ENCODE measurements at places on chromosomes 5 and 9. TPM values are rescaled to one million over a fixed set of nuclear protein-coding genes. Genes with fewer than 3 reads are reported as not detected.
A peak's percentile ranks its signal among the peaks of the same experiment; 100 is the strongest.

HTR1A gene
- total RNA-seq, result not detected

ACER2 gene
- total RNA-seq, result 3.5 TPM

SLC25A2 gene
- total RNA-seq, result not detected

PIP5K1B gene
- 18.4 TPM for total RNA-seq

AGXT2 gene
- not detected for total RNA-seq

HAVCR2 gene
- total RNA-seq, result 1.8 TPM

PCDHGA11 gene
- total RNA-seq, result 4.5 TPM

BAAT gene
- total RNA-seq, result 0.20 TPM

NUTM2G gene
- not detected for total RNA-seq

- DNase-seq, result no peak
These were observed 278.3 kb upstream of the DMRT1 start for GRCh38 chr9:563200-563599.

DNA sequence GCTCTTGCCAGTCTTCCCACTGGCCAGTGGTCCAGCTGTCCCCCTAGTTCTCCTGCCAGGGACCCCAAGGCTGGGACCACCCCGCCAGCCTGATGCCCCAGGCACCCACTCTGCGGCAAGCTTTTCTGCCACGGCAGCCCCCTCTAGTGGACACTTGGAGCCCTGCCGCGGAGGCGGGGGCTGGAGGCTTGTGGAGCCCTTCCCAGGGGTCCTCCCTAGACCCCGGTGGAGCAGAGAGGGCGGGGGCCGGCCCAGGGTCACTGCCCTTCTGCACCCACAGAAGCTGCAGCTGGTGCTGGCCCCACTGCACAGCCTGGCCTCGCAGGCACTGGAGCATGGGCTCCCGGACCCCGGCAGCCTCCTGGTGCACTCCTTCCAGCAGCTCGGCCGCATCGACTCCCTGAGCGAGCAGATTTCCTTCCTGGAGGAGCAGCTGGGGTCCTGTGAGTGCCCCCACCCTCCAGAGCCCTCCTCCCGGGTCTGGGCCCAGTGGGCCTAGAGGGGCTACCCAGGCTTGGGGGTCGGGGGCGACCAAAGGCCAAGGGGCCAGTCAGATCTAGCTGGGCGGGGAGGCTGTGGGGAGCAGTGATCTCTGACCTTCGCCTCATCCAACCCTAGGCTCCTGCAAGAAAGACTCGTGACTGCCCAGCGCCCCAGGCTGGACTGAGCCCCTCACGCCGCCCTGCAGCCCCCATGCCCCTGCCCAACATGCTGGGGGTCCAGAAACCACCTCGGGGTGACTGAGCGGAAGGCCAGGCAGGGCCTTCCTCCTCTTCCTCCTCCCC lies 9.1 kb downstream of the EGFL7 start:
- DNase-seq, result no peak

DNA sequence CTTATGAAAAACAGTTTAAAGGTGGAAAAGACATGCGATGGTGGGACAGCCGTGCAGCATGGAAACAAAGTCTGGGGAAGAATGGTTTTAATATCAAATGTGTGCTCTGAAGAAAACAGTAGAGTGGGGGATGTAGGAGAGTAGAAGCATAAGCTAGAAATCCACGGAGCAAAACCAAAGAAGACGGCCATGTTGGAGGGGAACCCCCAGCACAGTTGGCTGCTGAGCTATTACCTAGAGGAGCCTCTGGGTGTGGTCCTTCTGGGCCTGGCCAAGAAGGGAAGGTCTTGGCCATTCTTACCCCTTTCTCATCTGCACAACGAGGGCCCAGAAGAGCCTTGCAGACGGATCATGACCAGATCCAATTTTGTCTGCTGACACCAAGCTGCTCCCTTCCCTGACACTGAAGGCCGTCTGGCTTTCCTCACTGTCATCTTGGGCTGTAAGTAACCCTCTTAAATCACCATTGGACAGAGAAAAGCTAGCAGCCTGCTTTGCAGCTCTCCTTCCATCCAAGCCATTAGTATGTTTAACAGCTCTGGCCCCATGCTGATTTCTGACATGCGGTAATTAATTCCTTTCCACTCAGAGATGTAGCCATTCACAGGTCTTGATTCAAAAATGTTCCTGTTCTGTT lies 189.5 kb downstream of the SEC61B start:
- DNase-seq, result no peak

- DNase-seq, result no peak
These were observed 421.7 kb downstream of the SPATA31D1 start for GRCh38 chr9:82410306-82410705.

- DNase-seq, result no peak
These were observed 49.7 kb downstream of the NTNG2 start for GRCh38 chr9:132211570-132211969.

GRCh38 chr9:624935-625500 lies 216.5 kb upstream of the DMRT1 start:
- no peak for DNase-seq

- peak; percentile 26 for DNase-seq
These were observed 71.3 kb downstream of the PTPN3 start for GRCh38 chr9:109426626-109427402.

DNA sequence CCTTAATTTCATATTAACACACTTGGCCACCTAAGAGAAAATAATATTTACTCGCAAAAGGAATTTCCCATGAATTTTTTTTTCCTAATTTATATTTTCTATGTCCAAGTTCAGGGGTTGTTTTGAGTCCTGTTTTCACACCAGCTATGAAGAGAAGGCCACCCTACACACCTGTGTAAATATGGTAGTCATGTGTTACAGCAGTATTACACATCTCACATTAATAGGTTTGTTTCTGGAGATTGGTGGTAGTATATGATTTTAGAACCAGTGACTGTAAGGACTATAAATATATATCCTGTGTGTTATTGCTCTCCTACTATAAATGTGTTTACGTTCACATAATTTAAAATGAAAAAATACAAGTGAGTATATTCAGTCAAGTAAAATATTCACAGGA lies 147.5 kb downstream of the PAM start:
- DNase-seq, result no peak

DNA sequence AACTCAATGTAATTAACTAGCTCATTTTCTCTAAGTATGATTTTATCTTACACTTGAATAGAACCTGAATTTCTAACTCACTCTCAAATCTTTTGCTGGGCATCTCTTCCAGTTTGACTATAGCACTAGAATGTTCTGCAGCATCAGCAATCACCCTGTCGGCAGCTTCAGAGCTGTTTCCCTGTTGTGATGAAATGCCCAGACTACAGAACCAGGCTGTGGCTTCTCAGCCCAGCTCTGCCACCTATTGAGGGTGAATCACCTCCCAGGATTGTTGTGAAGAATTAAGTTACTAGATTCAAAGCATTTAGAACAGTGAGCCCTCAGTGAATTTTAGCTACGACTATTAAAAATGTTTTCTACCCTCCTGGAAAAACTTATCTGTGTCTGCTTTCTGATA lies 90.4 kb upstream of the ANKRD55 start:
- no peak for DNase-seq

DNA sequence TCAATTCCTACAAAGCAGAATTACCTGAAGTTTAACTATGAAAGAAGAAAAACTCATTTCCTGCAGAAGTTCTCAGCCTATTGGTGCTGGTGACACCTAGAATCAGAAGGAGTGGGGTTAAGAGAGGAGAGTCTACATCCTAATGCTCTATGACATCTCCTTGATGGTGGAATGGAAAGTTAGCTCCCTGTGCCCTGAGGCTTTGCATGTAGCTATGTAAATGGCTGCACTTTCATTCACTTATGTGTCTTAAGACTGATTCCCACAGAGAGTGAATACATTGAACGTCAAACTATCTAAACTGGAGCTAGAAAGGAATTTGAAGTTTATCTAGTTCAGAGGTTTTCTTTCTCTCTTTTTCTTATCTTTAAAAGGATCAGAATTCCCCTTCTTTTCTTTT lies 52.1 kb upstream of the ADRB2 start:
- DNase-seq, result no peak

DNA sequence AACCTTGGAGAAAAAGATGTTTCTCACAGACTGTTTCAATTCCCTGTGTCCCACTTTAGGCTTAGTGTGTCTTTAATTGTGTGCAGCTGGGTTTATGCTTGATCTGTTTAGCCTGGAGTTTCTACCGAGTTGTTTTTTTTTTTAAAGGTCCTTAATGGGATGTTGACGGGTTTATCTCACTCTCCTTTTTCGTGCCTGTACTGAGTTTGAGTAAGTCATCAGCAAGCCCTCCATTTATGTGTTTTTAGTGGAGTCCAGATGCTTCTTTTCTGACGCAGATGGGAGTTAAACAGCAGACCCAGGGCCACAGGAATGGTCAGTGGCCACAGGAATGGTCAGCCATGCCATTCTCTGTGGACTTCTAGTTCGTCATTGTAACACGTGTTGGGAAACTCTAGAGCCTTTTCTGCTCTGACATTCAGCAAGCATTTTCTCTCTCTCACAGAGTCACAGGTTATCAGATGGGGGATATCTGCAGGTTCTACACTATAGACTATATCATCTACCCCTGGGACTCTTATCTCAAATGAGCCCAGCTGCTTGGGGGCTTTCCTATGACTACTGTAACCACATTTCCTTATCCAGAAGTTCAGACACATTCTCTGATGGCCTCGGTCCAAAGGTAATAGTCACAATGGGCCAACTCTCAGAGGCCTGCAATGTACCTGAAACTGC lies 190.5 kb downstream of the TTLL11 start:
- no peak for DNase-seq

DNA sequence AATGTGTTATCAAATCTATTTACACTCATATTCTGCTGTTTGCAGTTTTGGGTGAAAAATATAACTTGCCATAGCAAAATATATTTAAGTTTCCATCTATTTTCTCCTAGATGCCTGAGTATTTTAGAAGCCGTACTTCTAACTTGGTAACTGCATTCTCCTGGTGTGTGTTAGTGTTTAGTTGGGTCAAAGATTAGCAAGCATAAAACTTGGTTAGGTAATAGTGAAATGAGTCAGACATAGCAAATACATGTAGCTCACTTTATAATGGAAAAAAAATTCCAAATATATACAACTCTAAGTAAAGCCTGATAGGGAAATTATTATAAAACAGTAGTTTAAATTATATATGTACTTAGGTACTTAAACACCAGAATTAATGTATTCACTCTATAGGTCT lies 640.7 kb upstream of the ST8SIA4 start:
- no peak for DNase-seq

GRCh38 chr9:131731644-131732043 lies 8.2 kb downstream of the RAPGEF1 start:
- DNase-seq, result no peak

DNA sequence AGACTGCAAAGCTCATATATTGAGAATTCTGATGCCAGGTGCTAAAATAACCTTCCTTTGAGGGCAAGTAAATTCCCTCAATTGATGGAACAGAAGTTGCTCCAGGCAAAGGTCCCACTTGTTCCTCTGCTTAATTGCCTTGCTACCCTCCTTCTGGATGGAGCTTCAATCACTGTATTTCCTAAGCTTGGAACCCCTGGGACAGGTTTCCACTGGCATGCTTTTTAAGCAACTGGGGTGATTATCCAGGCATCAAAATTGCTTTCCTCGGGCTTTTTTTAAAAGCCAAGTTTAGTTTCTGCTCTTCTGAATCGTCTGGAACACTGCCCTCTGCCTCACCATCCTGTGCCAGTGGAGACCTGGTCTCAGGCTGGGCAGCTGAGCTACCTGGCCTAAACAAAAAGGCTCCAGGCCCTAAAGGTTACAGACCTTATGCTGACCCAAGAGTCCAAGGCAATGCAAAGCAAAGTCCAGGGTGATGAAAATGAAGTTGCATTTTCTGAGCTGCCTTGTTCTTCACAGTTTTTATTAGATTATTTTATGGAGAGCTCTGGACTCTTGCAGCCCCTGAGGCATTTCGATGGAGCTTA lies 167.9 kb upstream of the CD180 start:
- no peak for DNase-seq

DNA sequence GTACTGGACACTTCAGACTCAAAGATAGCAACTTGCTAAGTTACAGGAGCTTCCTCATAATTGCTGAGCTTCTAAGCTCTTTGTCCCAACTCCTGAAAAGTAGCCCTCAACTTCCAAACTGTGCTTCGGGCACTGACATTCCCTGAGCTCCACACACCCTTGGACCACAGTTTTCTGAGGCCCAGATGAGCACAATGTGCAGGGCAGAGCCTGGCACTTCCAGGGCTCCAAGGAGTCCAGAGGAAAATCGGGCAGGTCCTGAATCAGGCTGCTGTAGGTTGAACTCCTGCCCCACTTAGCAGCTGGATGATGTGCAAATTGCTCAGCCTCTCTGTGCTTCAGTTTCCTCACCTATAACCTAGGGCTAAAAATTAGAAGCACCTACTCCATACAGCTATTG lies 54.6 kb upstream of the KCNIP1 start:
- DNase-seq, result no peak

DNA sequence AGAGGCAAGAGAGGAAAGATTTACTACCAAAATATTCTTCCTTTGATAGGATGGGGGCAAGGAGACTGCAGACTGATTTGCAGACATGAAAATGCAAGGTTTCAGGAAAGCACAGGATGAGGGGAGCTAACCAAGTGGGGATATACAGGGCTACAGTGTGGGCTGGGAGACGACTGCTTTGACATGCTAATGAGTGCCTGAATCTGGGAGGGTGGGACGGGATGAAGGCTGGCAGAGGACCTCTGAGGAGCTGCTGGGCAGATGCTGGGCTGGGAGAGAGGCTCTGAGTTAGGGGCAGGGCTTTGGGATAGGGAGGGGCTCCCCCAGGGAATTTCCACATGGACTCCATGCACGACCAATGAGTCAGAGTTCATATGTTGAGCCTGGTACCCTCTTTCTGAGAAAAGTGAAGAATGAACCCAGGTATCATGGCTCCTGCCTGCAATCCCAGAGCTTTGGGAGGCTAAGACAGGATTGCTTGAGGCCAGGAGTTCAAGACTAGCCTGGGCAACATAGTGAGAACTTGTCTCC lies 4.9 kb upstream of the CPLX2 start:
- DNase-seq, result no peak

DNA sequence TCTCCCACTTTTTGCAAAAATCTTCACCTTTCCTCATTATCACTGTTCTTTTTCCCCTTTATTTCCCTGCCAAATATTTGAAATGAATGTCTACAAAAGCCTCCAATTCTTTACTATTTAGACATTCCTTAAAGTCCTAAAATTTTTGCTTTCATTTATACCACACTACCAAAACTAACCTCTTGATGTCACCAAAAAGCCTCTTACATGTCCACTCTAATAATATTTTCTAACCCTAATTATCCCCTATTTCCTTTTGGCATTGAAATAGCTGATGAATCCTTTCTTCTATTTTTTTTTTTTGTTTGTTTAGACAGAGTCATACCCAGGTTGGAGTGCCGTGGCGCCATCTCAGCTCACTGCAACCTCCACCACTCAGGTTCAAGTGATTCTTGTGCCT lies 32.3 kb upstream of the NRG2 start:
- DNase-seq, result no peak

DNA sequence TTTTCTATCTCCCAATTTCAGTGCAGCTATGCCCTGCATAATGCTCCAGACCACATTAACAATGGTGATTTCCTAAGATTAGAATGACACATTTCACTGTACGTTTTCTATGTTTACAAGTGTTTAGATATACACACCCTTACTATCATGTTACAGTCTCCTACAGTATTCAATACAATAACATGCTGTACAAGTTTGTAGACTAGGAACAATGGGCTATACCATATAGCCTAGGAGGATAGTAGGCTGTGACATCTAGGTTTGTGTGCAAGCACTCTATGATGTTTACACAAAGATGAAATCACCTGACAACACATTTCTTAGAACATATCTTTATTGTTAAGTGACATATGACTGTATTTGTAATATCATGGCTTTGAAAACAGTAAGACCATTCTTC lies 1435.6 kb upstream of the NUDT12 start:
- DNase-seq, result no peak

- no peak for DNase-seq
These were observed 11.5 kb upstream of the BOD1 start for GRCh38 chr5:173627860-173628392.
